WTC11 (cell line): ENCODE measurements at places on chromosomes 2 and 18. TPM values are rescaled to one million over a fixed set of nuclear protein-coding genes. Genes with fewer than 3 reads are reported as not detected.

DNA sequence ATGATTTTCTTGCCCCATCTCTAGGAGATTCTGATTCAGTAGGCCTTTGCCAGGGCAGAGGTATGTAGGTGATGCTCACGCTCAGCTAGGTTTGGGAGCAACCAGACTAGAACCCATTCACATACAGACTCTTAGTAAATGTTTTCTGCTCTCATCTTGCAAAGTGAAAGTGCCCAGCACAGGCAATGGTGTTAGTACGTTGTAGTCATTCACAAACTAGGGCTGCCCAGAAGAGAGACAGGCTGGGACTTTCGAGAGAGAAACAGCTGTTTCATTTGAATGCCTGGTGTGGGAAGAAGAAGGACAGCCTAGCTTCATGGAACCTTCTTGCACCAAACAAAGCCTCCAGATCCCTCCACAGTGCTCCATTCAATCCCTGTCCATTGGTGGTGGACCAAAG, 19.4 kb downstream of the DDX18 start:
- H3K4me1 ChIP-seq: peaks cover 10% of the 10 kb centered on the region
- H3K4me3 ChIP-seq: no peak overlapping the region
- no peak overlapping the region for H3K27ac ChIP-seq

Gene SLC11A1
- total RNA-seq: 0.25 to 0.55 TPM (median 0.31 TPM) in 3 replicates

Gene IGFBP2
- total RNA-seq: 514 to 873 TPM (median 854 TPM) in 3 replicates

DNA sequence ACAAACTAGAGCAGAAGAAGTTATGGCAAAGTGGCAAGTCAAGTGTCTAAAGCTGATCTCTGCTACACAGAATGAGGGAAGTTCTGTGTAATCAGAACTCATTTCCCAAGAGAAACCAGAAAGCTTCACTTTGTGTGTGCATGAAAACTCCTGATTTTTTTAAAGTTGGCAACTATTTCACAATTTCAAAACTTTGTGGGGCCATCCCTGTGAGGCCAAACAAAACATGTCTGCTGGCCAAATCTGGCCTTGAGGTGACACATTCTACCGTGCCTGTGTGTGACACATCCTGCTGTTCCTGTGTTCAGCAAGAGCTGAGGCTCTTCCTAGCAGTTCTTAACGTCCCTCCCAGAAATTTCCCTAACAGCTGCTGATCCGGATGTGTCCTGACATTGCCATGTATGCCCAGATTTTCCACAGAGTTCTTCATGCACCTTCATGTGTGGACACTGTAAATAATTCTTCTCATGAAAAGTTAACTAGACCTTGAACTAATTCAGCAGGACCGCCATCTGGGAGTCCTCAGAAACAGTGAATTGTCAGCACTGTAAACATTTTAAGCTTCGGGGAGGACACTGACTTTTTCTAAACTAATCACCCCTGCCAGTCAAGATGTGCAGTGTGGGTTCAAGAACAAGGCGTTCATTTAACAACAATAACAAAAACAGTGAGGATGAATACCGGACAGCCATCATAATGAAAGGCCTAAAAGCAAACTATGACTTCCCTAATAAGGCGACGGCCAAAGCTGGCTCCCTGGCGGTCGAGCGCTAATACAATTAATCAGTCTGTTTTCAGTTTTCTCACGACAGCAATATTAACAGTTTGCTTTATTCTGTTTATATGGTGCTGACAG, 99.0 kb downstream of the PLEKHM3 start:
- no peaks in the 10 kb centered on the region for H3K36me3 ChIP-seq
- no peaks in the 10 kb centered on the region for H3K27me3 ChIP-seq
- no peak for DNase-seq
- no peak overlapping the region for H3K4me3 ChIP-seq

DNA sequence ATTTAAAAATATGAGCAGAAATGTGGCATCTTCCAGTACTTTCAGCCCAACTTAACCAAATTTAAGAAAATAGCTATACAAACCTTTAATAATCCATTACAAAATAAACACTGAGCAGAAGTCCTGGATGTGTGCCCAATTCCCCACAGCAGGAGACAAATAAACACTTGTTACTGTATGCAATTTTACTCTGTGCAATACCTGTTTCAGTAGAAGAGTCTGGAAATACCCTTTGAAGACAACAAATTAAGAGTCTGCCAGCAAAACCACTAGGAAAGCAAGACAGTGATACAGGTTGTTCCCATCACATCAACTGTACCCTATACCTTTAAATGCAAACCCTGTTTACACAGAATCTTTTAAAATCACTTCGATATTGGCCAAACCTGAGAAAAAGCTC, 41.4 kb upstream of the RNU4ATAC start:
- H3K36me3 ChIP-seq: peaks cover 3% of the 10 kb centered on the region
- peaks cover 27% of the 10 kb centered on the region for H3K4me1 ChIP-seq
- no peak for DNase-seq
- H3K4me3 ChIP-seq: no peak overlapping the region

GRCh38 chr18:56511996-56512395, 126.4 kb downstream of the TXNL1 start:
- no peak overlapping the region for H3K4me3 ChIP-seq
- H3K36me3 ChIP-seq: no peaks in the 10 kb centered on the region
- no peak overlapping the region for H3K27ac ChIP-seq
- H3K4me1 ChIP-seq: peaks cover 23% of the 10 kb centered on the region

Gene STPG4
- not detected in 3 replicates for total RNA-seq

Gene KCNF1
- total RNA-seq: 1.2 to 1.4 TPM (median 1.2 TPM) in 3 replicates

Gene UGT1A9
- not detected in 3 replicates for total RNA-seq
